Activated CD8-positive, alpha-beta memory T cell treated with anti-CD3 and anti-CD28 coated beads, Interleukin-2, amount 10 ng/mL, durations not matched to agents 7 days and 5 days (primary cell): ENCODE measurements at places on chromosomes 12 and 14.
A peak's percentile ranks its signal among the peaks of the same experiment; 100 is the strongest.

- no peak for DNase-seq
Observed at GRCh38 chr12:102484017-102484416, 3.7 kb upstream of the IGF1 start.

DNA sequence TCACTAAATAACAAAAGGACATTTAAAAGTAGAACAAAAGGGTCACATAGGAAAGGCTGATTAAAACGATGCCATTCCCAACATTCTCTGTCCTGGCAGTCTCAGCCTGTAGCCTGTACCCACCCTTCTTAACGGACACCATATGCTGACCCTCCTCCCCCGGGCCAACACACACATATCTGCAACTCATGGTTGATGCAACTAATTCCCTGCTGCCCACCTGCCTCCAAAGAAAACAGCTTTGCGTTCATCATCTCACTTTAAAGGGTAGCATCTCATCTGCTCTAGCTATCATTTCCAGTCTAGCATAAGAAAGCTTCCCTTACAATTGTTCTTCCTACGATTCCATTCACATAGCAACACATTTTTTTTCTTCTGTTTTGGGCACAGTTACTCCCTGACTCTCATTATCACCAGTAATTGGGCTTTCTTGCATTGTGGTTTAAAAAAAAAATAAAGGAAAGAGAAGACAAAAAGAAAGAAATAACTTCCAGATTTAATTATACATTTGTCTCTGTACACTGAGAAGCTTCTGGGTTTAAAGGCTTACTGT is 92.9 kb downstream of the KCNC2 start:
- DNase-seq = no peak

- peak; percentile 45 for DNase-seq
Observed at GRCh38 chr14:76810953-76811400, 1.7 kb downstream of the ANGEL1 start.

GRCh38 chr14:39491134-39491571 is 58.9 kb upstream of the FBXO33 start:
- DNase-seq = no peak

DNA sequence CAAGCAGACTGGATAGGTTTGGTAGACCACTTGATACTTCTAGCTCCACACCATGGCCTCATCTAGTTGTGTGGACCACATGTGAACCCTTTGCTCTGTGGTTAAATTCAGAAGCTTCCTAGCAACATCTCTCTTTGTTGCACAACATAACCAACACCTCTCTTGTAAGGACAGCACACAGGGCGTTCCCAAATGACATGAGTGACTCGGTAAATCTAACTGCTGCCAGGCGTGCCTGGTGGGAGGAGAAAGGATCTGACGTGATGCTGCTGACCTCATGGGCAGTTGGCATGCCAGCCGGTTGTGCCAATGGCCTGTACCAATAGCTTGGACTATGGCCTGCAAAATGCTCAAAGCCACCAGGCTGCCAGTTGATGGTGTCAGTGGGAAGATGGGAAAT is 93.8 kb downstream of the CPSF2 start:
- no peak for DNase-seq

GRCh38 chr14:88270776-88271175 is 52.3 kb downstream of the KCNK10 start:
- no peak for DNase-seq

GRCh38 chr14:50006141-50006540 is 110.2 kb downstream of the VCPKMT start:
- DNase-seq = no peak

- DNase-seq = no peak
Observed at GRCh38 chr12:93573552-93574223, 1.2 kb downstream of the SOCS2 start.

DNA sequence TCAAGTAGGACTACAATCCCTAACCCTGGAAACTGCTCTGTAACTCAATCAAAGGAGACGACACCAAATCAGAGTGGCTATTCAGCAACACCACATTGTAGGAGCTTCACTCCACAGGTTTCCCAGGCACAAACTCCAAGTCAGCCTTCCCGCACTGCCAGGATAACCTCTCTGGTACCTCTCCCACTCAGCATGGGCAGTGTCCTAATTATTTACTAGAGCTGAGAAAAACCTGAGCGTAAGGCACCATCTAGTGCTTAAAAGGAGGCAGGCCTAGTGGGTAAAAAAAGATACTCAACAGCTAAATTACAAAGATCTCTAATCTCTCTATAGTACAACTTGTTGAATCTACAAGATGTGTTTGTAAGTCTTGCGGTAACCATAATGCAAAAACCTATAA is 36.1 kb downstream of the PARP11 start:
- no peak for DNase-seq

DNA sequence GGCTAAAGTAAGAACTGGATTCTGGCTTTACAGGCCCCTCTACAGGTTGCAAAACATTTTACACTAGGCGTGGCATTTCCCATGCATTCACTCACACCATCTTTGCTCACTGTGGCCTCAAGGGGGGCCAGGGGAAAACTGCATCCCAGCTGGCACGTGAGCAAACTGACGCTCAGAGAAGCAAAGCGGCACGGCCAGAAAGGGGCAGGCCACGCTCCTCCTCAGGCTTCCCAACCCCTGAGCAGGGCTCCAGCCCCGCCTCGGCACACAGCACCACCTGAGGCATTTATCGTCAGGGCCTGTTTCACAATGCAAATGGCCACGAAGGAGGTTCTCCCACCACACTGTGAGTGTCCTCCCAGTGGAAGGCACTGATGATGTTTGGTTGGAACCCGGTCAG is 90.8 kb downstream of the BCL11B start:
- peak; percentile 39 for DNase-seq

DNA sequence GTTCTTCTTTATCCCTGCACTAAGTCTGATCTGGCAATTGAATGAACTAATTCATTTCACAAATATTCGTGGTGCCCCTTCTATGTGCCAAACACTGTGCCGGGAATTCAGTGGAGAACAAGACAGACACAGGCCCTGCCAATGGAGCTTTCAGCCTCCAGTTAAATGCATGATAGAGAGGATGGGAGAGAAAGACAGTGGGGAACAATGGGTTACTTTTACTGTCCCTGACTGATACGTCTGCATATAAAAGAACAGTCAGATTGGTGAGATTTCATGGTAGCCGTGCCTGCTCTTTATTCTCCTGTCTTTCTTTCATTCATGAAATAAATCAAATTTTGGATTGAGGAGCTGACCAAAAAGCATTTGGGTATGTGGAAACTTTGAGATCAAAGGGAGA is 78.5 kb downstream of the TMEM117 start:
- DNase-seq = no peak

GRCh38 chr14:93049315-93049714 is 66.4 kb downstream of the ITPK1 start:
- DNase-seq = no peak

GRCh38 chr12:108861878-108862587 is 4.7 kb upstream of the SSH1 start:
- DNase-seq = no peak

- peak; percentile 38 for DNase-seq
Observed at GRCh38 chr14:104436741-104437701, 142.5 kb upstream of the C14orf180 start.

- no peak for DNase-seq
Observed at GRCh38 chr14:65565948-65566347, 153.4 kb downstream of the FUT8 start.
